NCI-H1048 (cell line): ENCODE measurements at places on chromosomes 6 and 20.

- DNase-seq = no peak
Measured at GRCh38 chr6:8277769-8278168, 157.6 kb downstream of the SLC35B3 start.

DNA sequence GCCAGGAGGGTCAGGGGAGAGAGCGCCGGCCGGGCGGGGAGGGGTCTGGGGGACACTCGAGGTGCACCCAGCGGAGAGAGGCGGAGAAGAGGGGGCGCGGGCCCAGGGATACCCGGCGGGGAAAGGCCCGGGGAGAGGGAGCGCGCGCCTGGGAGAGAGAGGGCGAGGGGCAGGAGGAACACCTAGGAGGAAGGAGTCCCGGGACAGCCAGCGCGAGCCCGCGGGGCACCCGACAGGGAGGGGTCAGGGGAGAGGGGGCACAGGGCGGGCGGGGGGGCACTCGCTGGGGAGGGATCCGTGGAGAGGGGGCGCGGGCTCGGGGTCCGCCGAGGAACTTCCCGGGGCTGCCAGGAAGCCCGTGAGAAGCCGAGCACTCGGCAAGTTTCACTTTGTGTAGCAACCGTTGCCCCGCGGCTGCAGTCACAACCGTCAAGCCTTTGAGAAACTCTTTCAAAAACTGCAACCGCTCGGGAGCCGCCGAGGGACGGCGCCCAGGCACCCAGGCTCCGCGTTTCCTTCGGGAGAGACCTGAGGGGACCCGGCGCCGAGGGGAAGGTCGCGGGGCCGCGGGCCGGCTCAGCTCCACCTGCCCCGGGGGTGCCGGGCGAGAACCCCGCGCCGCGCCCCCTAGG lies 471 bp downstream of the EZR start:
- DNase-seq = peak; percentile 15

- DNase-seq = no peak
Measured at GRCh38 chr6:56211724-56212123, 35.7 kb downstream of the COL21A1 start.

DNA sequence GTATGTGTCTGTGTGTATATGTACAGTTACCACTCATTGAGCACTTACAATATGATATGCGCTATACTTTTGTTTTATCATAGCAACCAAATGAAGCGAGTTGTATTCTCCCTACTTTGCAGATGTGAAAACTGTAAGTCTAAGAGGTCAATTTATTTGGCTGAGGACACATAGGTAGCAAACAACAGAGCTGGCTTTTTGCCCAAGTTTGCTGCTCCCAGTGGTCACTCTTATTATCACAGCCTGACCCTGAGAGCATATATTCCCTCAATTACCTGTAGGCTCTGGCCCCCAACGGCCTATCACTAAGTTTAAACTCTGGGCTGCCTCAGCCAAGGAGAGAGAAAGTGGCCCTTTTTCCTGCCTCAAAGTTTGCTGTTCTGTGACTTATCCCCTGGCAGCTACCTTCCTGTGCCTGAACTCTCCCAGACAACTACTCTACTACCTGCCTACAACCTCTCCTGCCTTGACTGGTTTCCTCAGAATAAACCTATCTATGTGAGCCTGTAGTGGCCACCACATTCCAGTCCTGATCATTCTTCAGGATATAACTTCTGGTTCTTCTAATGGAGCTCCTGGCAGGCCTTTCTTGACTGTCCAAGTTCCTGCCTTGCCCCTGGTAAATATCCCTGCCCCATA lies 221.8 kb downstream of the FRK start:
- DNase-seq = no peak

- no peak for DNase-seq
Measured at GRCh38 chr6:103079867-103080266, 1686.4 kb downstream of the GRIK2 start.

DNA sequence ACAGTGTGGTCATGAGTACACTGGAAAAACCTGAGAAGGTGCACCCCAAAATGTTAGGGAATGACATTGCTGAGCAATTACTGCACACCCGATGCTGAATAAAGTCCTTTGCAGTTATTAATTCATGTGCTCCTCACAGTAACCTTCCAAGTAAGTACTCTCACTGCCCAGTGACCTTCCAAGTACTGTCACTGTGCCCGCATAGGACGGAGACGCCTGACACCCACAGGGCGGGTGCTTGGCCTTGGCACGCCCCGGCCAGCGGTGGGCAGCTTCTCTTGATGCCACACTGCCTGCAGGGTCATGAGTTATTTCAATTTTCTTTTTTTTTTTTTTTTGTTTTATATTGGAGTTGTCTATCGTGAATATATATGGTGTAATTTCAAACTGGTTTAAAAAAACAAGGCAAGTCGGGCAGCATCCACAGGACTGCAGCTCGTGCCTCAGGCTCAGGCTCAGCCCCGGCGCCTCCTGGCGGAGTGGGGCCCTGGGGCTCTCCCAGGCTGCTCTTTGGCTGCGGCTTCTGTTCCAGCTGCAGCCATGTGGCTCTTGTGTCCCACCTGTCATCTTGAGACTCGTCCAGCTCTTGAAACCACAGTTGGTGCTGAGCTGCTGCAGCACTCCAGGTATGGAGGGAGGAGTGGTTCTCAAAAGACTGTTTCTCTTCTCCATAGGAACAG lies 27.0 kb downstream of the PNLDC1 start:
- DNase-seq = no peak

GRCh38 chr6:156175971-156176421 lies 601.2 kb upstream of the ARID1B start:
- no peak for DNase-seq
